ENCODE measurements at places on chromosomes 13 and 19.

DNA sequence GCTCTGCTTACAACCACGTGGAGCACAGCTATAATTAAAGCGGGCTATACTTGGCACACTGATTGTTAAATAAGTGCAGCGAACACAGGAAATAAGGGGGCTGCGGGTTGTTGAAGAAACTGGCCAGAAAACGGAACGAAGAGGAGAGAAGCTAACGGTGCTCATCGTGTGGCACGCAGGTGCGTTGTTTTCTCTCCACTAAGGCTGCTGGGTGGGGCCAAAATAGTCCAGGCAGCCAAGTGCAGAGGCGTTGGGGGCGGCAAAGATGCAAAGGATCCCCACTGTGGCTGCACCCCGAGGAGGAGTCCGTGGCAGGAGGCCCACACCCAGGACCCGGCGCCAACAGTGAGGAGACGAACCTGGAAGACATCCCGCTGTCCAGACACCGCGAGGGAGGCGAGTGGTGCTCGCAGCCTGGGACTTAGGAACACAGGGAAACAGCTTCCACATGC, 8.1 kb upstream of the ARL11 start:
- no peak for DNase-seq

DNA sequence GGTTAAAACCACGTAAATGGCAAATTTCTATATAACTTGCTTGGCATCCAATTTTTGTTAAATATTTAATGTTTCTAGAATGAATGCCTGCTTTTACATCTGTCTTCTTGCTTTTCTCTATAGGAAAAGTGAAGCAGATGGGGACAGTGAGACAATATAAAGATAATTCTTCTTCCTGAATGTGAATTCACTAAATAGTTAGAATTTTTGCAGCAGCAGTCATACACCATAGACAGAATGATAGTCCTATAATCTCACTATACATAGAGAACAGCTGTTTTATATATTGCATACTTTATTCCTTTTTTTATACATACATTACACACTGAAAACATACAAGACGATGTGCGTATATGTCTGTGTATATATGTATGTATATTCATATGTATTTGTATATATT, 1127.3 kb downstream of the PCDH9 start:
- peak; percentile 8 for DNase-seq

GRCh38 chr19:10550336-10550735, 6.6 kb downstream of the ATG4D start:
- DNase-seq, result no peak

DNA sequence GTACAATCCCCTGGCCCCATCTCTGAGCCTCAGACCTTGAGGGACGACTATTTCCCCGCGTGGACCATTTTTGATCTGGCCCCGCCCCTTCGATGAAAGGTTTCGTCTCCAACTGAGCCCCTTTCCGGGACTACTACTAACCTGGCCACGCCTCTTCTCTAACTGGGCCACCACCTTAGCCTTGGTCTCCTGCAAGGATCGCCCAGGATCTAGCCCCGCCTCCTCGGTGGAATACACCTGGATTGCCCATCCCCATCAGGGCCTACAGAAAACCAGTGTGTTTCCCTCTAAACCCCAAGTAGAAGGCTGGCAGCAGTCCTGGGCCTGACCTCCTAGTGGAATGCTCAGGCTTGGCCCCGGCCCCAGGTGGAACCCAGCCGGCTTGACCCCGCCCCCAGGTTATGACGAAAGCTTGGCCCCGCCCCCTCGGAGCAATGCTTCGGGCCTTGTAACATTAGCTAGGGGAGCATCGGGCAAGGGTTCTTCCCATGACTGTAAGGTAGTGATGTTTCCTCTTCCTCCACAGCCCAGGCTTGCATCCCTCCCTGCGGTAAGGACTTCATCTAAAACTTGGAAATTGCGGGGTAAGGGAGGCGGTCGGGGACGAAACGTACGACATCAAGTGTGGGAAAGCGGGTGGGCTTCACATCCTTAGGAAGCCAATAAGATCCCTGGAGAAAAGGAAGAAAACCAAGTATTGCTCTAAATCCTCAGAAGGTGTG, 9.1 kb downstream of the SPACA6 start:
- DNase-seq, result peak; percentile 58

GRCh38 chr13:97376981-97377380, 57.0 kb upstream of the RAP2A start:
- DNase-seq, result no peak

DNA sequence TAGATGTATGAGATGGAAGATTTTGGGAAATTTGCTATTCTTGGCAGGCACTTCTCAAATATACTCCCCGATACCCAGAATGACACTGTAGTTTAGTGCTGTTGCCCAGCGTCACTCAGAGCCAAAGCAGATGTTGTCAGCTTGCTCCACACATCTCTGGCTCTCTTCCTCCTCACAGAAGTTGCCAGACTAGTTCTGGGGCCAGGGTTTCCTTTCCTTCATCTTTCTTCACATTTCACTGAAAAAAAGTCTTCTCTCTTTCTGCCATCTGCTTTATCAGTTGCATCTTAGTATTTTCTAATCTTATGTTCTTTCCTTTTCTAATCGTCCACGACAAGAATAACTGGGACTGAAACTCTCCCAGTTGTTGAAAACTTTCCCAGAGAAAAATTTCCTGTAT, 251.4 kb downstream of the RGCC start:
- no peak for DNase-seq

- no peak for DNase-seq
Observed at GRCh38 chr13:83992566-83993358, 110.5 kb upstream of the SLITRK1 start.

GRCh38 chr19:13881251-13881691, 4.3 kb downstream of the NANOS3 start:
- no peak for DNase-seq

- no peak for DNase-seq
Observed at GRCh38 chr19:56765137-56765536, 75.4 kb downstream of the PEG3 start.

- DNase-seq, result no peak
Observed at GRCh38 chr19:52936151-52936953, 13.1 kb upstream of the ZNF888 start.

DNA sequence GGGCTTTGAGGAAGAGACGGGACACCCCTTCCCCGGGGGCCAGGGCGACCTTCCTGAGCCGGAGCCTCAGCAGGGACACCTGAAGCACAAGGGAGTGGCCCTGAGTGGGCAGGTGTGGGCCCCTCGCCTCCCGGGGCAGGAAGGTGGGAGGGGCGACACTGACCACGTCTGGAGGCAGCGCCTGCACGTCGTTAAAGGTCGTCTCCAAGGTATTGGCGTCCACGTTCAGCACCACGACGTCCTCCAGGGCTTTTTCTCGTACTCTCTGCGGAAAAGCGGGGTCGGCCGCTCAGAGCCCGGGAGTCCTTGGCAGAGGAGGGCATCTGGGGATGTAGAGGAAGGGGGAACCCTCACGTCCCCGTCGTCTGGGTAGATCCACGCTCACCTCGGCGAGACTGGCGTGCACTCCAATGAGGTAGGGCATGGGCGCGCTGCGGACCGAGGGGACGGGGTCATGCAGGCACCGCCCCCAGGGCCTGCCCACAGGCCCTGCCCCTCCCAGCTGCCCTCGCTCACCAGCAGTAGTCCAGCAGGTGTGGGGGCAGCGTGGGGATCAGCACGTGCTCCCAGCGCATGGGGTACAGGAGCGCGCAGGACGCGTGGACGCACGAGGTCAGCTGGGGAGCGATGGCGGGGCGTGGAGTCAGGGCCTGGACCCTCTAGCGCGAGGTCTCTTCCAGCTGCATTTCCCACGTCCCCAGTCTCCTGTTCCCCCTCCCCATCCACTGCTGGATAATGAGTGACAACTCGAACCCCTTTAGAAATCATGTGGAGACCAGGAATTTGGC, 6.1 kb downstream of the DENND1C start:
- no peak for DNase-seq

GRCh38 chr13:90362707-90363106, 984.8 kb upstream of the MIR17HG start:
- no peak for DNase-seq

DNA sequence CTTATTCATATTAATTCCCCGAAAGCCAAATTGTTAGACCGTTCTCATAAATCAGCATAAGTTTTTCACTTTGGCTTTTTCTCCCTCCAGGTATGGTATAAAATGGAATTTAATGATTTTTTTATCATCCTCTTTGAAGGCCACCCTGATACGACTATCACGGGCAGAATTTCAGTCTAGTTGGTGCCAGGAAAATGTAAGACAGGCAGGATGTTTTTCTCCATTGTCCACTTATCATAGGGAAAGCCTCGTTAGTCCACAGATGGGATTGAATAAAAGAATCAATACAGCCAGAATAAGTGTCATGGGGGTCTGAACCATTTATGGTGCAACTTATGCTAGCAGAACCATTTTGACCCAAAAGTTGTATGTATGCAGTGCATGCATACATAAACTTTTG, 566.0 kb upstream of the ARGLU1 start:
- DNase-seq, result no peak

DNA sequence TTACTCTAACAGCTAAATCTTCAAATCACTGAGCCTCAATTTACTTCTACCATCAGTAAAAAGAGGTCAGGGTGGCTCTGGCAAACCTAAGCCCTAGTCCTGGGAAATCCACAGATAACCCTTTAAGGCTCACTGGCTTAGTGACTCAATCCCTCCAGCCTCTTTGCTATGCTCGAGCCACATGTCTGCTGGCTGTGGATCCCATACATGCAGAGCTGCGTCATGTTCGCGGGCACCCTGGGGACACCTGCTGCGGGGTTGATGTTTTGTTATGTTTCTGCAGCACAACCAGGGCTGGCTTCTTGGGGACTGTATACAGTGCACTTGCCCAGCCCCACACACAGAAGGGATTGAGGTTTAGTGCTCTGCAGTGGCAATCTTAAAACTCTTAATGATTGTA, 41.6 kb upstream of the C13orf42 start:
- no peak for DNase-seq

- no peak for DNase-seq
Observed at GRCh38 chr19:16340092-16340491, 15.5 kb downstream of the KLF2 start.

- no peak for DNase-seq
Observed at GRCh38 chr19:38839816-38840582, 8.4 kb upstream of the ECH1 start.

- DNase-seq, result no peak
Observed at GRCh38 chr13:63851526-63851925, 2435.9 kb upstream of the PCDH20 start.

GRCh38 chr19:35013041-35013819, 13.1 kb downstream of the GRAMD1A start:
- DNase-seq, result peak; percentile 74

- DNase-seq, result no peak
Observed at GRCh38 chr13:20395061-20395916, 130.4 kb downstream of the CRYL1 start.

DNA sequence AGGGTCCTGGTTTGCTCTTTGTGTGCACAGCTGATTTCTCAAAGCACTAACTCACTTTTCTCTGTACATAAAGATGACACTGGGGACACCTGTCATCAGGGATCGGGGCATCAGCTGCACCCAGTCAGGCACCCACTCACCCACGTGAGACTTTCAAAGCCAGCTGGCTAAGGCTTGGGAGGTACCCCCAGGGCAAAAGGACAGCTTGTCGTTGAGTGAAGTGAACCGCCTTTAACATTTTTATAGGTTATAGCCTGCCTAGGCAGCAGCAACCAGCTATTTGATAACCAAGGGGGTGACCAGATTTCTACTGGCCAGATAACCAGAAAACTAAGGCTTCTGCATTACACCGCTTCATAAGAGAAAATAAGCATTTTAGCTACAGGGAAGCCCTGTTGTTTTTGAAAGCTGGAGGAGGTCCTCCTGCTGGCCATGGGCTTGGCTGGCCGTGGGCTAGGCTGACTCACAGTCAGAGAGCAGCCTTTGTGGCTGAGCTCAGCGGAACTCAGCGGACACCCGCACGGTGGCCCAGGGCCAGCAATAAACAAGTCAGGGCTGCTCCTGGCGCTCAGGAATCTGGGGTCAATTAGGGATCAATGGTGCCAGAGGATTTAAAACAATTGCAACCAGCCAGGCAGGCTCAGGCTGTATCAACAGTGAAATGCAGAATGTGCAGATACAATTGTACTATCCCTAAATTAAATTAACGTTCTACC, 57.1 kb downstream of the ALOX5AP start:
- DNase-seq, result peak; percentile 97

- DNase-seq, result no peak
Observed at GRCh38 chr13:22517544-22517943, 663.2 kb upstream of the SGCG start.

- DNase-seq, result no peak
Observed at GRCh38 chr13:64420181-64420580, 2810.0 kb downstream of the PCDH9 start.

DNA sequence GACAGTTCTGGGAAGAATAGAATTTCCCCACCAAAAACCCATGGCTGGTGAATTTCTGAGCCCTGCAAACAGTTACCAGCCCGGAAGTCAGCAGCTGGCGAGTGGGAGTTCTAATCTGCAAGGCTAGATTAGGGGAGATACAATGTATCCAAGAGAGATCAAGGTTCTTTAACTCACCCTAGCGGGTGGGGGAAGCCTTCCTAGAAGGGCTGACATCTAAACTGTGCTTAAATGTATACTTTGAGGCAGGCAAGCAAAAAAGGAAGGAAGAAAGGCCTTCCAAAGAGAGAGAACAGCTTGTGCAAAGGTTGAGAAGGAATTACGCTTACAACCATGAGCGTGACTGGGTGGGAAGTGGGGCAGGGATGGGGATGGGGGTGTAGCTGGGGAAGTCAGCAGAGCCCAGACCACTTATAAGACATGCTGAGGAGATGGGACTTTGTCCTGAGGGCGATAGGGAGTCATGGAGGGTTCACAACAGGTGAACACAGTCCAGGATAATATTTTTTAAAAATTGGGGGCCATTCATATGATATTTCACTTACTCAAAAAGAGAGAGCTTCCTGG, 20.8 kb upstream of the ZNRF4 start:
- DNase-seq, result no peak

DNA sequence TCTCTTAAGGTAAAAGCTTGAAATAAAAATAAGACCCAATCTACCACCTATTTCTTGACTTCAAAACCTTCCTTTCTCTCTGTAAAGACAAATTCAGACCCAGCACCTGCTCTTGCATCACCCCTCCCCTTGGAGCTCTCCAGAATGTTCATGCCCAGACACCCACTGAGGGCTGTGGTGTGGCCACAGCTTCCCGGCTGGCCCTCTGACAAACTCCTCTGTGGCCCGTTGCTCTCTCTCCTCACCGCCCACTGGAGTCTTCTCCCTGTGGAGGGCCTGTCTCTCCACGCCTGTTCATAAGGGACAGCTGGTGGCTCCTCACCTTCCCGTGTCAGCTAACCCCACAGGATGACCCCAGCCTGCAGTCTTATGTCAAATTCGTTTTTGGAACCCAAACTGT, 49.1 kb downstream of the TSSK6 start:
- DNase-seq, result no peak

DNA sequence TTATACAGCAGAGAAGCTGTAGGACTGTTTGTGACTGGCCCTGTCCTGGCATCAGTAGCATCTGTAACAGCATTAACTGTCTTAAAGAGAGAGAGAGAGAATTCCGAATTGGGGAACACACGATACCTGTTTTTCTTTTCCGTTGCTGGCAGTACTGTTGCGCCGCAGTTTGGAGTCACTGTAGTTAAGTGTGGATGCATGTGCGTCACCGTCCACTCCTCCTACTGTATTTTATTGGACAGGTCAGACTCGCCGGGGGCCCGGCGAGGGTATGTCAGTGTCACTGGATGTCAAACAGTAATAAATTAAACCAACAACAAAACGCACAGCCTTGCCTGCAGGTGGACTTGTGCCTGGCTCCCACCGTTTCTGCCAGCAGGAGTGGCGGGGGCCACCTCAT, 27.3 kb upstream of the LDLR start:
- DNase-seq, result no peak

GRCh38 chr19:48169578-48169938, 586 bp downstream of the LIG1 start:
- peak; percentile 79 for DNase-seq

Data from adipocyte (in vitro differentiated cells).